ENCODE measurements at places on chromosomes 2 and 18. TPM values are rescaled to one million over a fixed set of nuclear protein-coding genes. Genes with fewer than 3 reads are reported as not detected.

CRYGC gene
- not detected for total RNA-seq

TMEM247 gene
- total RNA-seq = not detected

GRCh38 chr2:98086491-98087446, at the start of gene VWA3B:
Gene VWA3B (plus strand): TSS chr2:98087167. CDS start chr2:98093093, 5,926 bp downstream.
- DNase-seq = peak; percentile 7

GRCh38 chr2:215571689-215572088, 135.8 kb upstream of the FN1 start:
- no peak for DNase-seq

GRCh38 chr2:228348516-228349064, 167.1 kb upstream of the SPHKAP start:
- no peak for DNase-seq

DNA sequence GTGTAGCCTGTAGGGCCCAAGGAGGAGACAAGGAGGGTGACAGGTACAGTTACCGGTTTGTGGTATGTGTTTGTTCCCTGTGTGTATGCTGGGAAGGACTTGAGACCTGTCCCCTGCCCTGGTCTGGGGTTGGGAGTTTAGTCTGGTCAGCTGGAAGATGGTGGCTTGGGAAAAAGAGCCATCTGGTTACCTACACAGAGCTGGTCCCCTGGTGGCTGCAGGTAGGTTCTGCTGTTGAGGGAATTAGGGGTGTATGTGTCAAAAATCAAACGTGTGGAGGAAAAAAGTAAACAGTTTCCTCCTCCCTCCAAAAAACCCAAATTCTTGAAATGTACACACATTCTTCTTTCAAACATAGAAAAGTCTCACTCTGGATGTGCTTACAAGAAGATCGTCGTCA, 24.3 kb downstream of the PTMA start:
- no peak for DNase-seq

DNA sequence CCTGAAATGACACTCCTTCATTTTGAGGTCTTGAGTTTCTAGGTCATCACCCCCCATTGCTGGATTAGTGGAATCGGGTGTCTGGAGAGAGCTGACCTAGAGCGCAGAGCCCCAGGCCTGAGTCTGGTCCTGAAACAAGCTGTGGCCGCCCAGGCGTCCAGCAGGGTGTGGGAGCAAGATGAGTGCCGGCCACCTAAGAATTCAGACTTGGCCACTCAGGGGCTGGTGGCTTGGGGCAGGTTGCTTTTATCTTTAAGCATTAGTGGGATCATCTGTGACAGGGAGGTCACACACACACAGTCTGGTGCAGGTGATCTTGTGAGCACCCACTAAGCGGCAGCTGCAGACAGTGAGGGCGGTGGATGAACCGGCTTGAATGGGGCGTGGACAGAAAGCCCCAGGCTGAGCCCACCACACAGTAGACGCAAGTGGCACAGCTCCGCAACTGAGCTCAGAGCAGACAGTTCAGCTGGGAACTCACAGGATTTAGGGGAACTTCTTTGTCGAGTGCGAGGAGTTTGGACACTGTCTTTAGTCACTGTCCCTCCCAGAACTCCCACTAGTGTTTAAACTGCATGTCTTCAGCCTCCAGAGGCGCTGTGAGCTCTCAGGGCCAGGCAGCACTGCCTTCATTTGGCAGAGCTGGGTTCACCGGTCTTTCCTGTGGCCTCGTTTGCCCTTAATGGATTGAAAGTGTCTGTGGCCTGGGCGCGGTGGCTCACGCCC, 21.5 kb downstream of the ITGB1BP1 start:
- no peak for DNase-seq

- no peak for DNase-seq
Measured at GRCh38 chr2:176291335-176291734, 22.1 kb downstream of the MTX2 start.

Measured in fibroblast of the aortic adventitia (primary cell).